ENCODE measurements at places on chromosomes 6 and 20.

- no peak for DNase-seq
Observed at GRCh38 chr20:23161968-23162696, 76.0 kb upstream of the CD93 start.

GRCh38 chr6:163620101-163620500 is 205.6 kb downstream of the QKI start:
- DNase-seq = no peak

DNA sequence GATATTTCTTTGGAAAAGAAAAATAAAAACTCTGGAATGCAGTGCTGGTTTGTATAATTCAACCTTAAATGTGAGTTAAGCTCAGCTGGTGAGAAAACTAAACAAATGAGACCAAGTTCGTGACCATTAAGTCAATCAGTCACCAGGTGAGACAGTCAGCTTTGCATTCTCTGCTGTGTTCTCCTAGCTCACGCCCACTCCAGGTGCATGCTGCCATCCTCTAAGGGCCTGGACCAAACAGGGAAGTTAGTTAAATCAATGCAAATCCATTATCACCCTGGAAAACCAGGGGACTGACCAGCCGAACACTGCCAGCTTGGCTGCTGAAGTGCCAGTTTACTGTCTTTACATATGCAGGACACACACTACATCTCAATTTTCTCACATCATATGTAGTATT is 7.2 kb downstream of the TPBG start:
- DNase-seq = no peak

- DNase-seq = no peak
Observed at GRCh38 chr6:168713839-168714238, 272.9 kb downstream of the SMOC2 start.

- DNase-seq = no peak
Observed at GRCh38 chr6:159400826-159401225, 231.6 kb downstream of the FNDC1 start.

DNA sequence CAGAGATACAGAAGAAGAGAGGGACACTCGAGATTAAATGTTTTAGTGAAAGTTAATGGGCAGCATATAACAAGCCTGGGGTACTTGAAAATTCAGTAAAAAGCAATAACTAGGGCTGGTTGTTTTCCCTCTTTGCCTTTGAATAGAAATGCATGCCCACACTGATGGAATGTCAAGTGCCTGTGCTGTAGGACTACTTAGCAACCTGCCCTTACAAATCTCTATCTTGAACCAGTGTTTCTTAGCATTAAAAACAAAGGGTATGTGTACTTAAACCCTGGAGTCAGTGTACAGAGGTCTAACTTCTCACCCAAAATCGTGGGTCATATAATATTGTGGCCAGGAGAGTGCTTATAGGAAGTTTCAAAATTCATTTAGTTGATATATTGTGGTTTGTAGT is 37.1 kb downstream of the RNF144B start:
- DNase-seq = no peak

GRCh38 chr20:52252664-52253063 is 61.1 kb upstream of the ZFP64 start:
- no peak for DNase-seq

GRCh38 chr20:24147479-24147878 is 158.9 kb upstream of the GGTLC1 start:
- DNase-seq = no peak

DNA sequence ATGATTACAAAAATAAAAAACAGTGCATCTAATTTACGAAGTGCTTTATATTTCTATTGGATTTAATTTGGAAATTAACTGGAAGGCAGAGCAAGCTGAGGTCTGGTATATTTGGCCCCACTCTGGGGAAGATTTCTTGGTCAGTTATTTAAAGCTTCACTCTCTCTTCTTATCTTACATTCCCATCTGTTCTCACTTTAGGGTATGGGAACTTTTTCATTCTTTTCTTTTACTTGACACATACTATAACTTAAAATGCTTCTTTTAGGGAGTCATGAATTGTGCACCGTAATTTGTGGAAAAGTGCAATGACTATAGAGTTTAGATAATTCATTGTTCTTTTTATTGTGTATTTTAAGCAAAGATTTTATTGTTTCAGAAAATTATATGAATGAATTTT is 170.4 kb downstream of the BCKDHB start:
- DNase-seq = no peak

GRCh38 chr6:21039926-21040325 is 505.7 kb downstream of the CDKAL1 start:
- no peak for DNase-seq

GRCh38 chr6:43884652-43885022 is 114.6 kb downstream of the VEGFA start:
- DNase-seq = no peak

DNA sequence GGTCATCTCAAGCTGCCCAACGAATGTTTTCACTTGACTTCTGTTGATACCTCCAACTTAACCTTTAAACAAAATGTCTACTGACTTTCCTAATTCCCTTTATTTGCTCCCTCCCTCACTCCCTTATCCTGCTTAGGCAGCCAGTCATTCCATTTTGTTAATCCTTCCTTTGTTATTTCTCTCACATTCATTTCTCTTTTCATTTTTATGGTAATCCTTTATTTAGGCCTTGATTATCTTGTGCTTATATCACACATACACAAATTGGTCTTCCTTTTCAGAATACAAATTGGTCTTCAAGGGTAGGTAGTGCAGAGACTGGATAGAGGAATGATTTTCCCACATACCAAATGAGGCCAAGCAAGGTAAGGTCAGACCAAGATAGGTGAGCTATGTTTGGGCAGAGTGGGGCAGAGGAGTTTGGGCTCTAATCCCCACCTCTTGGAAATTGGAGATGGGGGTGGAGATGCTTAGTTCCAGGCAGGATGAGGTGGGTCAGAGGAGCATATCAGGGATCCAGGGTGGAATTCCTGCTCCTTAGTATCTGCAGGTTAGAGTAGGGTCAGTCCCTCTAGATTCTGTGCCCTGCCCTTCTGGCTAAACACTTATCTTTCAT is 2.0 kb upstream of the SPACA1 start:
- DNase-seq = no peak

GRCh38 chr20:21399005-21399475 is 1.7 kb upstream of the NKX2-4 start:
- no peak for DNase-seq

- no peak for DNase-seq
Observed at GRCh38 chr6:73471686-73472290, 10.3 kb downstream of the MTO1 start.

DNA sequence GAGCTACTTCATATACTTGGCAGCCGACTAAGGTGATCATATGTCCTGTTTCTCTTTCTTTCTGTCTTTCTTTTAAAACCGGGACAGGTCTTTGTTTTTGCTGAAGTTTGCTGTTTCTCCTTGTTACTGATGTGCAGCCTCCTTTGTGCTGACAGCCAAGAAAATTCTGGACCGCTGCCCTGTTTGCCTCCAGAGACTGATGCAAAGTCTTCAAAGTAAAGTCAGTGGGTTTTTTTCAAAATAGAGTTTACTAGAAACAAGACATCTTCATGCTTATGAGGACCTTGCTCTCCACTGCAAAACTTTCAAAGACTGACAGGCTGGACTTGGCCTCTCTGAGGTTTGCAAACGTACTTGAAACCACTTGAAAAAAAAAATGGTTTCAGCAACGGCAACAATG is 510.5 kb upstream of the MAP3K7 start:
- no peak for DNase-seq

- DNase-seq = no peak
Observed at GRCh38 chr20:3890999-3891929, 2.1 kb downstream of the PANK2 start.
